ENCODE measurements at places on chromosomes 2 and 18. TPM values are rescaled to one million over a fixed set of nuclear protein-coding genes. Genes with fewer than 3 reads are reported as not detected.

OSBPL1A gene
- total RNA-seq = 50.9 TPM

LGALSL gene
- total RNA-seq = 5.3 TPM

REEP1 gene
- 30.5 TPM for total RNA-seq

DNA sequence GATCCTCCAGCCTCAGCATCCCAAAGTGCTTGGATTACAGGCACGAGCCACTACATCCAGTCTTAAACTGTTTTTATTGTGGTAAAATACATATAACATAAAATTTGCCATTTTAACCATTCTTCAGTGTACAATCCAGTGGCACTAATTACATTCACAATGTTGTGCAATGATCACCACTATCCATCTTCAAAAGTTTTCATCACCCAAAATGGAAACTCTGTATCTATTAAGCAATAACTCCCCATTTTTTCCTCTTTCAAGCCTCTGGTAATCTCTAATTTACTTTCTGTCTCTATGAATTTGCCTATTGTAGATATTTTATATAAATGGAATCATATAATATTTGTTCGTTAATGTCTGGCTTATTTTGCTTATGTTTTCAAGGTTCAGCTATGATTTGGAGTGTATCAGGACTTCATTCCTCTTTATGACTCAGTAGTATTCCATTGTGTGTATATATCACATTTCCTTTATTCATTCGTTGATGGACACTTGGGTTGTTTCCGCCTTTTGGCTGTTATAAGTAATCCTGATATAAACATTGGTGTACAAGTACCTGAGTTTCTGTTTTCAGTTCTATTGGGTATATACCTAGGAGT is 71.8 kb downstream of the GFPT1 start:
- no peaks in the 10 kb centered on the region for H3K36me3 ChIP-seq
- no peak for DNase-seq
- peaks cover 3% of the 10 kb centered on the region for H3K4me1 ChIP-seq
- no peaks in the 10 kb centered on the region for H3K27me3 ChIP-seq
- H3K27ac ChIP-seq = no peak overlapping the region

DNA sequence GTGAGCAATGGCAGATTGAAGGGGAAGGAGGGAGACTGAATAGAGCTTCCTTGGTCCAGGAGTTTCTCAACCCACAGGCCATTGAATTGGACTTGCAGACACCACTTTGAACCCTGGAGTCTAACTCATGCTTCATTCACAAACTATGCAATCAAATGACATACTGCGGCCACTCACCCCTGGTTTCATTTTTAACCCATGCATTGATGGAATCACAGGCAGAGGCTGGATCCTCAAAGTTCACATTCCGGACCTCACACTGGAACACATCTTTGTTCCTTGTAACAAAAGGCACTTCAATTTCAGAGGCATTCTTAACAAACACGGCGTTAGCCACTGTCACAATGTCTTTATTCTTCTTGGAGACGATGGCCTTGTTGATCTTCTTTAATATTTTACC is 40.7 kb downstream of the MRPL44 start:
- no peak overlapping the region for H3K4me3 ChIP-seq
- DNase-seq = no peak
- H3K36me3 ChIP-seq = no peaks in the 10 kb centered on the region
- H3K4me1 ChIP-seq = no peaks in the 10 kb centered on the region
- H3K27me3 ChIP-seq = no peaks in the 10 kb centered on the region

GRCh38 chr18:49625021-49625691 is 63.3 kb downstream of the LIPG start:
- H3K4me1 ChIP-seq = peaks cover 3% of the 10 kb centered on the region
- H3K27ac ChIP-seq = no peak overlapping the region
- DNase-seq = no peak
- H3K36me3 ChIP-seq = no peaks in the 10 kb centered on the region
- no peak overlapping the region for H3K4me3 ChIP-seq

DNA sequence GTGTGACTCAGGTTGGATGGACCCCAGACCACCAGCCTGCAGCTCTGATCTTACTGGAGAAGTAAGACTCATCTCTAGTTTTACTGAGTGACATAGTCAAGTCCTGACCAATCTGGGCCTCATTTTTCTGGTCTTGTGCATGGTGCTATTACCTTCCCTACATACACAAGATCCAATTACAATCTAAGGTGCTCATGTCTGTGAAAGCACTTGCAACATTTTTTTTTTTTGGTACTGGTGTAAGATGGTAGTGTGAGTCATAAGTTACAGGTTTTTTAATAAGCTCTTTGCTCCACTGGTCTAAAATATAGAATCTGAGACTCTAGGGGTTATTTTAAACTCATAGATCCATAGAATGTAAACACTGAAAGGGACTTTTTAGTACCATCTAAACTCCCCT is 117.3 kb upstream of the EFEMP1 start:
- no peaks in the 10 kb centered on the region for H3K36me3 ChIP-seq
- no peak overlapping the region for H3K4me3 ChIP-seq
- DNase-seq = no peak
- no peaks in the 10 kb centered on the region for H3K4me1 ChIP-seq
- H3K27ac ChIP-seq = no peak overlapping the region

DNA sequence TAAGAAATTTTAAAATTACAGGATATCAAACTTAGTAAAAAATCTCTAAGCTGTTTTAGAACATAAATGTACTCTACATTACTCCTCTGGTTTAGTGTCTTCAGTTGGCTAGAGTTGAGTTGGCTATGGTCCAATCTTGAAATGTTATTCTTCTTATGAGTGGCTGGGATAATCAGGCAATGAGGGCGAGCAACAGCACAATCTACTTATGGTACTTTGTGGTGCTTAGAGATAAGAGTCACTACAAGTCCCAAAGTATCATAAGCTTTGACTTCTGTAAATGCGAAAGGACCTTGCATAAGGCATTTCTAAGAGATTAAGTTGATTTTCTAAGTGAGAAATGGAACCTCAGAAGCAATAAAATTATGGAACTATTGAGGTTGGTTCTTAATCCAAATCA is 361.7 kb downstream of the GPD2 start:
- H3K36me3 ChIP-seq = no peaks in the 10 kb centered on the region
- H3K4me1 ChIP-seq = no peaks in the 10 kb centered on the region

GRCh38 chr2:150698016-150698661 is 210.7 kb upstream of the RND3 start:
- DNase-seq = no peak
- H3K27me3 ChIP-seq = no peaks in the 10 kb centered on the region
- no peaks in the 10 kb centered on the region for H3K4me1 ChIP-seq
- peak overlapping the region; percentile 1 for H3K27ac ChIP-seq
- H3K4me3 ChIP-seq = no peak overlapping the region

GRCh38 chr2:42193722-42194187 is 24.6 kb downstream of the EML4 start:
- no peak for DNase-seq
- peaks cover 13% of the 10 kb centered on the region for H3K4me1 ChIP-seq
- no peak overlapping the region for H3K27ac ChIP-seq
- no peaks in the 10 kb centered on the region for H3K36me3 ChIP-seq
- H3K27me3 ChIP-seq = no peaks in the 10 kb centered on the region

DNA sequence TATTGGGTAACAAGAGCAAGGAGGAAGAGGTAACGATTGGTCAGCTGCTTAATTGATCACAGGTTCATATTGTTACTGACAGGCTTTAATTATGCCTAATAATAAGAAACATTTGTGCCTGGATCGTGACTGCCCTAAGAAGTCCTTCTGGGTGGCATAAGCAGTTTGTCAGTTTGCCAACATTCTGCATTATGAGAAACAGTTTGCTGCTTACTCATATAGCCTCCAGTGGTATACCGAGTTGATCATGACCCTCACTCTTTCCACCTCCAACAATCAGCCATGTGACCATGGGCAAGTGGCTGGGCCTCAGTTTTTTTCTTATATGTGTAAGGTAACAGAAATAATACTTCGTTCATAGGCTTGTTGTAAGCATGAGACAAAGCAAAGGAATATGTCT is 96.6 kb upstream of the CABLES1 start:
- DNase-seq = no peak
- no peaks in the 10 kb centered on the region for H3K27me3 ChIP-seq
- no peaks in the 10 kb centered on the region for H3K4me1 ChIP-seq
- H3K4me3 ChIP-seq = no peak overlapping the region
- no peak overlapping the region for H3K27ac ChIP-seq

- no peak for DNase-seq
- no peaks in the 10 kb centered on the region for H3K27me3 ChIP-seq
- H3K27ac ChIP-seq = no peak overlapping the region
- H3K36me3 ChIP-seq = no peaks in the 10 kb centered on the region
- H3K4me1 ChIP-seq = no peaks in the 10 kb centered on the region
These were observed 46.8 kb upstream of the ANXA4 start for GRCh38 chr2:69694894-69695849.

DNA sequence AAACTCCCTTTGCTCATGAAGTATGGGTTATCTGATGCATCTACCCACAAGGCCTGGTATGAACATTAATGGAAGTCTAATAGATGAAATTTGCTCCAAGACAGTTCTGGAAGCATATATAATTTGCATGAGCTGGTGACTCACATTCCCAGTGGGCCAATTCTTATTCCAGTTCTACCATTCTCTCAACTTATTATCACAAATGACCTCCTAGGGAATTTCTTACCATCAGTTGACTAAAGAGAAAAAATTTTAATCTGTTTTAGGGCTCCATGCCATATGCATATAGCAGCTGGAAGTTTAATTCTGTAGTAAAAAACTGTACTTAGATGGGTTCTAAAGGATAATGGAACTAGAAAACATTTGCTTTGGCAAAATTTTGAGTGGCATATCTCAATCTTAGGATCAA is 165.2 kb upstream of the COL3A1 start:
- no peak overlapping the region for H3K27ac ChIP-seq
- DNase-seq = no peak
- H3K27me3 ChIP-seq = no peaks in the 10 kb centered on the region
- H3K4me1 ChIP-seq = no peaks in the 10 kb centered on the region
- H3K4me3 ChIP-seq = no peak overlapping the region
- H3K36me3 ChIP-seq = no peaks in the 10 kb centered on the region

All from heart right ventricle (tissue), 16 donors.